ENCODE measurements at places on chromosomes 3 and 15.

GRCh38 chr3:65146179-65146578 is 458.4 kb upstream of the ADAMTS9 start:
- DNase-seq = no peak

DNA sequence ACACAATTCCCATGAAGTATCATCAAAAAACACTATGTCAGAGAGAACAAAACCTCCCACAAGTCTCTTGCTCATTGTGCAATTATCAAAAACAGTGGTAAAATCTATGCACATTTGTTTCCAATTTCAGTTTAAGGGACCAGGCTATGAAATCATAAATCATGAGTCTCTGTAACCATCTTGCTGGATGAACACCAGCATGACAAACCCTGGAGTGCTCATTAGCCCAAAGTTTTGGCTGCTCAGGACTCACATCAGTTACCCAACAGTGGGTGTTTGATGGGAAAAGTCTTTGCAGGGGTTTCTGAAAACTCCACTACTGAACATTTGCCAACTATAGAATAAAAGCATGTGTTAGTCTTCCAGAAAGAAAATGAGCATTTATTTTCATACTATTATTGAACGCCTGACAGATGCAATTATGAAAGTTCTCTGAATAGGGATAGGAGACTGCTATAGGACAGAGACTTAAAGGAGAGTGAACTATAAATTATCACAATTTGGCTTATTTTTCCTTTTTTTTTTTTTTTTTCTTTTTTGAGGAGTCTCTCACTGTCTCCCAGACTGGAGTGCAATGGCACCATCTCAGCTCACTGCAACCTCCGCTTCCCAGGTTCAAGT is 240.8 kb upstream of the KCNMB2 start:
- no peak for DNase-seq

DNA sequence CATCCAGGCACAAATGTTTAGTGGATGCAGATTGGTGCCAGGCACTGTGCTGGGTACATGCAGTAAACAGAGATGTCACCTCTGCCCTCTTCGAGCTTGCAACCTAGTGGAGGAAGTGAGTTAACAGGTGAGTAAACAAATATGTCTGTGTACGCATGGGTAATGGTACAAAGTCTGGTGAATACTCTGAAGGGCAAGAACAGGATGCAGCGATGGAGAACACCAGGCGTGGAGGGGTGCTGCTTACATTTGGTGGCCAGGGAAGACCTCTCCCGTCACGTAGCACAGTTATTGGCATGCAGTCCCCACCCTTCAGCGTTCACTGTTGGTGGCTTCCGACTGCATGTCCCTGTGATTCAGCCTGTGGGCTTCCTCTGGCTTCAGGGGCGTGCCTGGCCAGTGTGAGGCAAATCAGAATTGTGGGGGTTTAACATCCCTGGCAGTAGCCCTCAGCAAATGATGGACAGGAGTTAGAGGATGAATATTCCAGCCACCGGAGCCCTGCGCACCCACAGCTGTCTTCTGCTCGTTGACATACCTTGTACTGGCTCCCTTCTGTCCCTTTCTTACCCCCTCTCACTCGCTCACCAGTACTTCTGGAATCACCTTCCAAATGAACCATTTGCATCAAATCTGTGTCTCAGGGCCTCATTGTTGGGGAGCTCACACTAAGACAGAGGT is 9.1 kb upstream of the HDAC11 start:
- no peak for DNase-seq

GRCh38 chr3:159187706-159188105 is 385.9 kb downstream of the MFSD1 start:
- no peak for DNase-seq

- DNase-seq = peak; percentile 87
Measured at GRCh38 chr3:184540777-184541681, 20.6 kb upstream of the EPHB3 start.

- DNase-seq = no peak
Measured at GRCh38 chr3:21477541-21478288, 273.3 kb downstream of the ZNF385D start.

GRCh38 chr15:78077053-78077870 is at the start of gene TBC1D2B:
Gene TBC1D2B, minus strand, starts transcription at chr15:78077711. Its CDS starts 59 bp downstream, at chr15:78077652.
- DNase-seq = no peak

- DNase-seq = peak; percentile 6
Measured at GRCh38 chr3:123651449-123652341, 66.8 kb upstream of the HACD2 start.
